GF-D8 (cell line): ENCODE measurements at places on chromosomes 7 and 10.

DNA sequence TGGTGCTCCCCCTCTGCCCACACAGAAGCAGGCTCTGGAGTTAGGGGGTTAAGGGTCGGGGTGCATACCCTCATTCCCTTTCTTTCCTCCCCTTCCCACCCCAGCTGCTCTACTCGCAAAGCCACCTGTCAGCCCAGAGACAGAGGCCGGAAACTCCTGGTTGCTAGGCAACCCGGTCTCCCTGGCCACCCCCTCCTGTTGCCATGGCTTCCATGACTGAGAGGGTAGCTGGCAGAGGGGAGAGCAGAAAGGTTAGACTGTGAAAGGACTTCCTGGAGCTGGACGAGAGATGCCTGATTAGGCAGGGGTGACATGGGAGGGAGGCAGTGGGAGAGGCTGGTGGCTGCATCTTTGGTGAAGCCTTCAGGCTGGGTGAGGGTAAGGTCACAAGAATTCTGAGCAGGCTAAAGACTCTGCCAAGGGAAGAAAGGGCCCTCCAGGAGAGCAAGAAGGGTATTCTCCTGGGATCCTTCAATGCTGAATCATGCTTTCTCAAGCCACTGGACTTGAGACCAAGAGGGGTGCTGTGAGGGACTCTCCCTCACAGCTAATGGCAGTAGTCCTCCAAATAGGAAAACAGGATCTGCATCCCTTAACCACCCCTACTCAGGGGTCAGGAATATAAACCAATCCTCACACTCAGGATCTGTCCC lies 5.4 kb downstream of the PSD start:
- no peak for DNase-seq

DNA sequence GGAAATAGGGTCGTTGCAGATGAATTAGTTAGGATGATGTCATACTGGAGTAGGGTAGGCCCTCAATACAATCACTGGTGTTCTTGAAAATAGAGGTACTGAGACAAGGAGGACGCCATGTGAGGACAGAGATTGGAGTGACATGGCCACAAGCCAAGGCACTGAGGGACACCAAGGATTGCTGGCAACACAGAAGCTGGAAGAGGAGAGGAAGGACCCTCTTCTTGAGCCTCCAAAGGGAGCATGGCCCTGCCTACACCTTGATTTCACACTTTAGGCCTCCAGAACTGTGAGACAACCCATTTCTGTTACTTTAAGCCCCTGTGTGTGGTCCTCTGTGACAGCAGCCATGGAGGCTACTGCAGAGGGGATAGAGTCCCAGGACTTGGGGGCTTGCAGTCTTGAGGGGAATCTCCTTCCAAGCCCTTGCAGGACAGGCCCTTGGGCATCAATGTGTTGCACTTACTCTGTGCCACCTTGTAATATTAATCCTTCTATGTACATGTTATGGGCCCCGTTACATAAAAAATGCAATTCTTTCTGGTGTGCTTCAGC lies 3.7 kb upstream of the AOC1 start:
- DNase-seq: no peak

- no peak for DNase-seq
These were observed 77.3 kb downstream of the CCSER2 start for GRCh38 chr10:84405662-84406061.

DNA sequence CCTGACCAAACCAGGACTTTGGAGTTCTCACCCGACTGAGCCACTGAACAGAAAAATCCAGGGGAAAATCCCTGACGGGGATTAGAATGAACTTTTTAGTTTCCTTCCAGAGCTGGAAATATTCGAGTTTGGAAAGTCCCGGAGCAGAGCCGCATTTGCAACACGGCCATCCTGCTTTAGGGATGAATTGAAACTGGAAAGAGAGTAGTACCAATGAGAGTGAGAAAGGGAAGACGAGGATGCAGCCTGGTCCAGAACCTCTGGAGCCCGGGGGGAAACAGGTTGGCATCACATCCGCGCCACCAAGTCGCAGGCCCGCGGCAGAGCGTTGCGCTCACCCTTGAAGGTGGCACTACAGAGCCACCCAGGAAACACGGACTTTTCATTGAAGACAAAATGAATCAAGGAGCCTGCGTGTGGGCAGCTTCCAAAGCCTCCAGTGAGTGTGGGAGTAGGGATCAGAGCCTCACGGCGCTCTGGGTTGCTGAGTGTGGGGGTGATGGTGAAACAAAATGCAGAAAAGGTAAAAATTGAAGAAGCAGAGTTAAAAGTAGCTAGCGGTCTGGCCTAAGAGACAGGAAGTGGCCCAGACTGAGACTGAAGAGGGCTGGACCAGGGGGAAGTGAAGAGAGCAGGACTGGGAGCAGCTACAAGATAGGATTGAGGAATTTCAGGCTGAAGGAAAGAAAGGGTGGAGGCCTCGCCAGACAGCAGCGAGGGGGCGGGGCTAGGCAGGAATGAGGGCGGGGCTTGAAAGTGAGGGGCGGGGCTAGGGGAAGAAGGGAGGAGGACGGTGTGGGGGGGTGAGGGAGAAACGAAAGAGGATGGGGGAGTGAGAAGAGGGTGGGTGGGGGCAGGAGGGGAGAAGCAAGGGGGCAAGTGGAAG lies 1.8 kb downstream of the SMURF1 start:
- no peak for DNase-seq

DNA sequence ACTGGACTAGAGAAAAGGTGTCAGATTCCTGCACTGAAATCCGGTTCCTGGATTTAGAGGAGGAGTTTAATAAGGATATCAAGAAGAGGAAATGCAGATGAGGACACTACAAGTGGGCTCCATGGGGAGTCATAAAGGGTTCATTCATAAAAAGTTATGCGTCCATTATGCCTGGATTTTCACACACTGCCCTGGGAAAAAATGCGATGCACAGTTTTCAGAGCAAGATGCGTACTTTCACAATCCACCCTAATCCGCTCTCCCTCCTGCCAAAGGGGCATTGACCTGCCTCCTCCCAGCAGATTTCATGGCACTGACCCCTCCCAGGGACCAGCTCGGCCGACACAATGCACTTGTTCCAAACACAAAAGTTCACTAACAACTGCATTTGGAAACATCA lies 42.2 kb upstream of the OPALIN start:
- DNase-seq: no peak

DNA sequence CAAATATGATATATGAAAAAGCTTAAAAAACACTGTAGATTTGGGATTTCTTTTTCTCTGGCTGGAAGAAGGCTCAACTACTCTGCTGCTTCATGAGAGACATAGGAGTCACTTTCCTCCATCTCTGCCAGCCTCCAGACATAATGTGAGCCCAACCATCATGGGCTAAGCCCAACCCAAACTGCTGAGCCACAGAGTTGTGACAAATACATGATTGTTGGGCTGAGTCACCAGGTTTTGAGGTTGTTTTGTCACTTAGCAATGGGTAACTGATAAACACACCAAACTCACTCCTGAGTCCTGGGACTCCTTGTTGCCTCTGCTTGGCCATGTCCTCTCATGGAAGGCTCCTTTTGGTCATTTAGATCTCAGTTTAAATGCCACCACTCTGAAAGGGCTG lies 381.8 kb upstream of the FZD8 start:
- no peak for DNase-seq

GRCh38 chr7:101684983-101685330 lies 55.9 kb upstream of the MYL10 start:
- no peak for DNase-seq

GRCh38 chr7:131893631-131894340 lies 337.4 kb upstream of the PODXL start:
- no peak for DNase-seq

DNA sequence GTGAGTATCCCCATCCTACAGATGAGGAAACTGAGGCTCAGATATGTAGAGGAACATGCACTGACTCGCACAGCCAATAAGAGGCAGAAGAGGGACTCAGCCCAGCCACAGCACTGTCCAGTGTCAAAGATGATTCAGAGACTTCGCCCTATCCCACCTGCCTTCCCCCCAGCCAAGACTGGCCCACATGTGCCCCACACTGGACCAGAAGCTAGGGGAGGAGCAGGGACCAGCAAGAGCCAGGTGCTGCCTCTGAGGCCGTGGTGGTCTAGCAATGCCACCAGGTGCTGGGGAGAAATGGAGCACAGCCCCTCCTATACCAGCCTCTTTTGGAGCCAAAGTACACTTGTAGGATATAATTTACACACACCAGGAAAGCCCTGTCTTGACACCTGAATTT lies 22.3 kb downstream of the GRID1 start:
- DNase-seq: no peak

GRCh38 chr10:122504610-122504950 lies 43.2 kb downstream of the HTRA1 start:
- DNase-seq: no peak

DNA sequence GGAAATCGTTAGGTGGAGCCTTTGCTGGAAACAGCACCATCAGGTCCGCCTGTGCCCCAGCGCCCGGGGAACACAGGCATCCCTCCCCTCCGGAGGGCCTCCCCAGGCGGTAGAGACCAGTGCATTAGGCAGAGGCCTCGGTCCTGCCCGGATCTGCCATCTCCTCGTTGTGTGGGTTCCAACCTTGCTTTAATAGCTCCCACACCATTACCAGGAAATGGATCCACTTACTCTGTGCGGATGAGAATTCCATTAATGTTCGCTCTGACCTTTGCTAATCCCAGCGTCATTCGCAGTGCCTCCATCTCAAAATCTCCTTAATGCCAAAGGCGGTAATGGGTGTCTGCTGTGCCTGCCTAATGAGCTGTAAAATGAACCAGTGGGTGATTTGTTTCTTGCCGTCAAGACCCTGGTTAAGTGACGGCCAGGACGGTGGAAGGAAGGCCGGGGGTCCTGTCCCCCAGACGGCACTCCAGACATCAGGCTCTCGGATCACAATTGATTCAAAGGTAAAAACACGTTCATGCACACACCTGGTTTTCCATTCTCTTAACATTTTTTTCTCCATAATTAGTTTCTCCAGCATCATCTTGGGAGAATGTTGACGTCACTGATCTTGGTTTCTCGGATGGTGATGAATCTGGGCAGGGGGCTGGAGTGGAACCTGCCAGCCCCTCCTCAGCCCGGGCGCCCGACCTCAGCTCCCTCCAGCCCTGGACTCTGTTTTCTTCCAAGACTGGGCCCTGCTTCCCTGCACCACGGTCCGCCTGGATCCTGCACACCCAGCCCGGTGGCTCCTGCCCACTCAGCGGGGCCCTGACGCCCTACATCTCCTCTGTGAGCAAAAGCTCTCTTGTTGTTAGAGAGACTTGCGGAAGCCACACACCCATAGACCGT lies 22.8 kb upstream of the FAM20C start:
- no peak for DNase-seq

DNA sequence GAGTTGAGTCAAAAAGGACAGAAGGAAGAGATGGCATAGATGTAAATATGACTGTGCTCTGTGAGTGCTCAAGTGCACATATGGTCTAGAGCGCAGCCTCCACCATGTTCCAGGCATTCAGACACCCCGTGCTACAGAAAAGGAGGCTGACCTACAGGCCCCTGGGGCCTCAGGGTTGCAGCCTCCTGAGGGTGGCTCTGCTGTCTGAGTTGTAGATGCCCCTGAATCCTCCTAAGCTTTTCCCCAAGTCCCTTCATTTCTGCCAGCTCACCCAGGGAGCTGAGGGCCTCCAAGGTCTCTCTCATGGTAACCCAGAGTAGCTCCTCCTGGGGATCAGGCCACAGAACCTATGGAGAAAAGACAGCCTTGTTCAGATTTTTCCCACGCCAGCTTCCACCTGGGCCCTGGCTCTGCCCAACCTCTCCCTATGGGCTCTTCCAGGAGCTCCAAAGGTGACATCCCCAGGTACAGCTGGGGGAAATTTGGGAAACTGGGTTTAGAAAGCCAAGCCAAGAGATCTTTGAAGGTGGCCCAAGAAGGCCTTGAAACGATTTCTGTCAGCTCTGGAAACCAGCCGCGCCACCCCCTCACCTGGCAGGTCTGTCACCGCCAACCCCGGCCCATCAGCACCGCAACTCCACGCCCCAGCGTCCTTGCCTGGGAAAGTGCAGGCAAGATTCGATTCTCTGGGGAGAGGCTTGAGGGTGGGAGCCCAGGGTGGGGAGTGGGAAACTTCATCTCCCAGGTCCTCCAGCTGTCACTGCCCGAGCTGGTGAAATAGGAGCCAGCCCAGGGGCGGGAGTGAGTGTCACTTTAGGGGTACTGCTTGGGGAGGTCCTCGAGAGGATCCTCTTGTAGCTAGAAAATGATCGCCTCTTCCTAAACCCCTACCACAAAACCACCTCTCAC lies 2.4 kb downstream of the ZNF467 start:
- DNase-seq: no peak

- DNase-seq: no peak
These were observed 132.3 kb downstream of the GLI3 start for GRCh38 chr7:42104694-42105093.

- no peak for DNase-seq
These were observed 200.9 kb downstream of the GRID1 start for GRCh38 chr10:86165666-86166065.

GRCh38 chr7:81007051-81007450 lies 88.2 kb upstream of the SEMA3C start:
- no peak for DNase-seq

DNA sequence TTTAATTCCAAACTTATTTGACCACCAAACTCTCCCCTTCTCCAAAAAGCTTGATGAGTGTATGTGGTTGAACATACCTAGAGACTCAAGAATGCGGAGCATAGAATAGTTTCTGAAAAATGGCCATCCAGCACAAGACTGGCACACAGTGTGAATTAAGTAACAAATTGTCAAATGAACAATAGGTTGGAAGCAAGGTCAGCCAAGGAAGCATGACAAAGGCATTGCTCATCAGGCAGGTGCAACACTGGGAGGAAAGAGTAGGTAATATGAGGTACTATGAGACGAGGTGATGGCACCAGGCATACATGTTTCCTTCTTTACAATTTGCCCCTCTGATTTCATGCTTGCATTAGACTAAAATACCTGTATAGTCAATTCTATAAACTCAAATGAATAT lies 73.7 kb downstream of the DKK1 start:
- DNase-seq: no peak
